Stimulated activated CD4-positive, alpha-beta T cell treated with anti-CD3 and anti-CD28 coated beads, Interleukin-1b, Interleukin-23, amount 100 ng/mL, for 24 hours (primary cell): ENCODE measurements at places on chromosomes 6 and 20.

DNA sequence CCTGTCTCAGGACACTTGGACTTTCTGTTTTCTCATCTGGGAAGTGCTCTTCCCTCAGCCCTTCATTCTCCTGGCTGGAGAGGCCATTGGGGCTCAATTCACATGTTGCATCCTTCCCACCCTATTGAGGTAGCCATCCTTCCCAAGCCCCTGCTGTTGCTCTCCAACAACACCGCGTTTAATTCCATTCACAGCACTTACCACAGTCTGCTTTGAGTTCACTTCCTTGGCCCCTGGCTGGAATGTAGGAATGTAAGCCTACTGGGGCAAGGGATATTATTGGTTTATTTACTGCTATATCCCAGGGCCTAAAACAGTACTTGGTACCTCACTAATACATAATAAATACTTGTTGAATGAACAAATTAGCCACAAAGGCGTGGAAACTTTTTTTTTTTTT lies 6.7 kb upstream of the GFOD1 start:
- no peak for DNase-seq

- no peak for DNase-seq
Measured at GRCh38 chr20:11229772-11230171, 556.0 kb upstream of the JAG1 start.

DNA sequence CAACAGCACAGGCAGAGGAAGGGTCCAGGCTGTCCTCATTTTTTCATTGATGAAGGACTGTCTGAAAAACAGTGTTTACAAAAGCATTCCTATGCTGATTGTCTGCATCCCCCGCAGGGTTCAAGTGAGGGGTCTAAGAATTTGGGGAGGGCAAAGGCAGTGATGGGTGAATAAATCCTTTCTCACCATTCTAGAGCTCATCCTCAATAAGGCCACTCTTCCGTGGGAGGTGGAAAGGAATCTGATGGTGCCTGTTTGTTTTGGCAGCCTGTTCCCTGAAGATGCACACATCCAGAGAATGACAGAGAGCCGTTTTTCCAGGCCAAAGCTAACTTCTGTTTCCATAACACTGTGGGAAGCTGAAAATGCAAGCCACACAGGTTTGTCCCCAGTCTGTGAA lies 164.5 kb downstream of the MOXD1 start:
- DNase-seq: no peak

DNA sequence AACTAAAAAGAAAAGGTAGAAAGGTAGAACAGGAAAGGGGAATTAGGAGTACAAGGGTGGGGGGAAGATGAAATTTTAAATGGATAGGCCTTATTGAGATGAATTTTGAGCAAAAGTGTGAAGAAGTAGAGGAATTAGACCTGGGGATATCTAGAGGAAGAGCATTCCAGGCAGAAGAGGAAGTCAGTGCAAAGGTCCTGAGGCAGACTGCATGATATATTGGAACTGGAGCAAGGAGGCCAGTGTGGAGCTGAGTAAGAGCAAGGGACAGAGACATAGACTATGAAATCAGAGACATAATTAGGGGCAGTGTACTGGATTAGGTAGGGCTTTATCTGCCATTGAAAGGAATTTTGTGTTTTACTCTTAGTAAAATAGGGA lies 40.4 kb downstream of the MAPK14 start:
- no peak for DNase-seq

DNA sequence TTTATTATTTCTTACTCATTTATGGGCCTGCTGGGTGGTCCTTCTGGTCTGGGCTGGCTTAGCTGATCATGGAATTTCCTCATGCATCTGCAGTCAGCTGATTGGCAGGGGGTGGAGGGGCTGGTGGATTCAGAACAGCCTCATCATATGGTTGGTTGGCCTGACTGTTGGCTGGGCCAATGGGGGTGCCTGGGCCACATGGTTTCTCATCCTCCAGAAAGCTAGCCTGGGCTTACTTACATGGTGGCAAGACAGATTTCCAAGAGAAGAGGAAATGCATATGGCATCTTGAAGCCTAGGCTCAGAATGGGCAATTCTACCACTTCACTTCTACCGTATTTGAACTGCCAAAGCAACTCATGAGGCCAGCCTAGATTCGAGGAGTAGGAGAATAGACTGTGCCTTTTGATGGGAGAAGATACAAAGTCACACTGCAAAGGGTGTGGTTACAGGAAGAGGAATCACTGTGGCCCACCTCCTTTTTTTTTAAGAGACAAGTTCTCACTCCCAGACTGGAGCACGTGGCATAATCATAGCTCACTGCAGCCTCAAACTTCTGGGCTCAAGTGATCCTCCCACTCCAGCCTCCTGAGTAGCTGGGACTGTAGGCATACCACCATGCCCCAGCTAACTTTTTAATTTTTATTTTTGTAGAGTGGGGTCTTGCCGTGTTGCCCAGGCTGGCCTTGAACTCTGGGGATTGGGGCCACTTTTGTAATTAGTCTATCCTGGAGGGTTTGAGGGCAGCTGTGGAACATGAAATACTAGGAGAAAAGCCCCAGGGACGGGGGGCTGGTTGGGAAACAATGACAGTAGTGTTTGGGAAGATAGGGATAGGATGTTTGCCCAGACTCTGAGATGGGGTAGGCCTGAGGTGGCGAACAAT lies 47.6 kb upstream of the RNF24 start:
- no peak for DNase-seq

DNA sequence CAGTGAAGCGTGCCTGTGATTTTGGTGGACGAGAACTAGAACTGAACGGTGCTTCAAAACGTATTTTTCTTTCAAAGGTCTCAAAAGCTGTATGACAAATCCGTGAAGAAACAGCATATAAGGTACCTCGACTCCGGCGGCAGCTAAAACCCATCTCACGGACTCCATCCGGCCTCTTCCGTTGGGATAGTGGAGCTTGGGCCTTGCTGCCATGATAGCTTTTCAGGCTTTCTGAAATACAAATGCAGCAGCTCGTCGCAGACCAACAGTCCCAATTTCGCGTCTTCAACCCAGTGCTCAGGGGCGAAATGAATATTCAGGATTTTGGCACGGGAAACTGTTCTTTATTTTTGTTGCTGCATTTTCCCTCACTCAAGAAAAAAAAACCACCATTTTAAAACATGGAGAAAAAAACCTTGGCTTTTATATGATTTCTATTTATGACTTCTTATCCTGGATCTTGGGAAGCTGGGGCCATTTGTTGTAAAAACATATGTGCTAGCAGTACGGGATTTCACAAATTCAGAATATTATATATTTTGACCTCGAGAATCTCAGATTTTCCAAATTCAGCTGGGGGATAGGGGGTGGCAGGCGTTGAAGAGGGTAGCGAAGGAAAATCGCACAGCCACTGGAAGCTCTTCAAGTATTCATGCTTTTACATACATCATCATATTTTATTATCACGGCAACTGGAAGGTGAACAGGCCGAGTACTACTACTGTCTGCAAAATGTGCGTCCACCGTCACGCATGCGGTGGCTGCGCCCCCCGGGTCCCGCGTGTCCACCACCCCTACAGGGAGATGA lies 849 bp downstream of the GSTA4 start:
- DNase-seq: no peak

DNA sequence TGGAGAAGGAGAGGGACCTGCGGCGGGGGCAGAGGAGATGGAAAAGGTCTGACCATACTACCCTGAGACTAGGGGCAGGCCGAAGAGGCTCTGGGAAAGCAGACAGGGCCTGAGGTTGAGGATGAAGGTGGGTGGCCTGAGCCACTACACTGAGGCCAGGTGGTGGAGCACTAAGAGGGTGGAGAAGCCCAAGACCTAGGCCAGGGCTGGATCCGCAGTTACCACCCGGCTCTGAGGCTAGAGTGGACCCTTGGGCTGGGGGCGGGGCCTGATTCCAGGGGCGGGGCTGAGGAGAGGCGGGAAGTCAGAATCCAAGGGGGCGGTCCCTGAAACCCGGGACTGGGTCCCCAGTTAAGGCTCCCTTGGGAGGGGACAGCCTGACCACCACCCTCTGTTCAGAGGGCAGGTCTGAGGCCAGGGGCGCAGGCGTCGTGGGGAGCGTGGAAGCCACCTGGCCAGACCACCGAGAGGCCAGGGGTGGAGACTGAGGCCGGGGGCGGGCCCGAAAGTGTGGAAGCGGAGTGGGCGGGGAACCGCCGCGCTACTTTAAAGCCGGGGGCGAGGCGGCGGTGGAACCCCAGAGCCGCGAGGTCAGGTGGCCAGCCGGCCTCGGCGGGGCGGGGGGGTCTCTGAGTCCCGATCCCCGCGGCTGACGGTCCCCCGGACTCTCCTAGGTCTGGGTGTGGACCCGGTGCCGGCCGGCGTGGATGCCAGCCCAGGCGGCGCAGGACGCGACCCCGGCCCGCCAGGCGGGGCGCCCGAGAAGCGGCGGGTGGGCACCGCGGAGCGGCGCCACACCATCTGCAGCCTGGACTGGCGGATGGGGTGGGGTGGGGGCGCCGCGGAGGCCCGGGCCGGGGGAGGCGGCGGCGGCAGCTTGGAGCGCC lies 8.3 kb downstream of the CCM2L start:
- DNase-seq: peak; percentile 30

DNA sequence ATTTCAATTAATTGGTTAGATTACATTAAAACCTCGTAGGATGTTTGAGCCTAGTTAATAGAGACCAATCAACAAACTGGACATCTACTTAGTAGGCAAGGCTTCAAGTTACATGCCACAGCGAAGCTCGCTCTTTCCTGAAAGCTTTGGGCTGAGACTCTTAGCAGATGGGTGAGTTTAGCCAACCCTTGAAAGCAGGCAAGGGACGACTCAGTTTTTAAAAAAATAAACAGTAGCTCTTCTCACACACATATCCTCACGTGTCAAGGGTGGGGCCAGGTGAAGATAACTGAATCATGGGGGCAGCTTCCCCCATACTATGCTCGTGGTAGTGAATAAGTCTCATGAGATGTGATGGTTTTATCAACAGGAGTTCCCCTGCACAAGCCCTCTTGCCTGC lies 775 bp downstream of the MTFR2 start:
- DNase-seq: no peak

- no peak for DNase-seq
Measured at GRCh38 chr6:35926509-35927215, 5.8 kb upstream of the SRPK1 start.

GRCh38 chr6:109687271-109687761 lies 3.7 kb downstream of the AK9 start:
- DNase-seq: no peak

- no peak for DNase-seq
Measured at GRCh38 chr6:54646069-54646950, 200.3 kb upstream of the FAM83B start.

DNA sequence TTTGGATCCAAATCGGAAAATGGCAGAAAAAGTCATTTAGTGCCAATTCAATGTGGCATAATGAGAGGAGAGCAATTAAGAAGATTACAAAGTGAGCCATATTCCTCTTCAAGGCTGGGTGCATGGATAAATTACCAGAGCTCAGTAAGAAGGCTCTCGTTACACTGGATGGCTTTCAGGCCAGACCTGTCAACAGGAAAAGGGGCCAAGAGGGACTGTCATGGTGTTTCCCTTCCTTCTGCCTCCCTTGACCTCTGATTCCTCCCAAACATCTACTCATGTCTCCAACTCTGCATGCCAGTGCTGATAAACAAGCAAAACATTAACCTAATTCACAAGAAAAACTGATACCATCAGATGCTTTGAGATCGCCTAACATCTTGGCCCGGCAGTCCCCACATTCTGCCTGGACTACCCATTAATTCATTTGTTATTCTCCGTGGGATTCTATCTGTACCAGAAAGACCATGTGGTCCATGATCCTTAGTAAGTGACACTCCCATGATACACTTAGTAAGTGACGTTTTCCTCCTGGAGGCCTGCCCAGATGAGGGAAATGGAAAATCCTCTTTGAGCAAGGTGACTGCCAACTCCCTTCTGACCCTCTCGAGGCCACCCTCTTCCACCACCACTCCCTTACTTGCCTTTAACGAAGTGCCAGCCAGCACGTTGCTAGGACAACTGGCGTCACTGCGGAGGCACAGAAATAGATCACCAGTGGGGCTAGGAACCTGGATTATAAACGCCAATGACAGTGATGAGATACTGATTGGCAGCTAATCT lies 239.2 kb downstream of the GMPR start:
- DNase-seq: no peak

GRCh38 chr6:44576132-44576631 lies 188.7 kb downstream of the CDC5L start:
- no peak for DNase-seq

GRCh38 chr20:1945660-1946059 lies 48.2 kb downstream of the PDYN start:
- DNase-seq: no peak

DNA sequence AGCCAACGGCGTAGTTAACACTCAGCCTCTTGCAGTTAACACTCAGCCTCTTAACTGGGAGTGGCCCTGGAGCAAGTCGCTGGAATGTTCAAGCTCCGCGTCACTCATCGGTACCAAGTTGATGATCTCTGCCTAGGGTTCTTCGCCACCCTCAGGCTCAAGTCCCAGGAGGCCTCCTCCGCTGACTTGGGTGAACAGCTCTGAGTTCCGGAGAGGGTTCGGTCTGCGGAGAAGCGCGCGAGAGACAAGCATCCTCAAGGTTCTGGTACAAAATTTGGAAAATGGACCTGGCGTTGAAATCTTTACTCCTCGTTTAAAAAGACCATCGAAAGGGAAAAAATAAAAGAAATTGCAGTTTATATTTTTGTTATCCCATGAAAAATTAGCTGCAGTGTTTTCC lies 876 bp upstream of the DSP start:
- DNase-seq: no peak

DNA sequence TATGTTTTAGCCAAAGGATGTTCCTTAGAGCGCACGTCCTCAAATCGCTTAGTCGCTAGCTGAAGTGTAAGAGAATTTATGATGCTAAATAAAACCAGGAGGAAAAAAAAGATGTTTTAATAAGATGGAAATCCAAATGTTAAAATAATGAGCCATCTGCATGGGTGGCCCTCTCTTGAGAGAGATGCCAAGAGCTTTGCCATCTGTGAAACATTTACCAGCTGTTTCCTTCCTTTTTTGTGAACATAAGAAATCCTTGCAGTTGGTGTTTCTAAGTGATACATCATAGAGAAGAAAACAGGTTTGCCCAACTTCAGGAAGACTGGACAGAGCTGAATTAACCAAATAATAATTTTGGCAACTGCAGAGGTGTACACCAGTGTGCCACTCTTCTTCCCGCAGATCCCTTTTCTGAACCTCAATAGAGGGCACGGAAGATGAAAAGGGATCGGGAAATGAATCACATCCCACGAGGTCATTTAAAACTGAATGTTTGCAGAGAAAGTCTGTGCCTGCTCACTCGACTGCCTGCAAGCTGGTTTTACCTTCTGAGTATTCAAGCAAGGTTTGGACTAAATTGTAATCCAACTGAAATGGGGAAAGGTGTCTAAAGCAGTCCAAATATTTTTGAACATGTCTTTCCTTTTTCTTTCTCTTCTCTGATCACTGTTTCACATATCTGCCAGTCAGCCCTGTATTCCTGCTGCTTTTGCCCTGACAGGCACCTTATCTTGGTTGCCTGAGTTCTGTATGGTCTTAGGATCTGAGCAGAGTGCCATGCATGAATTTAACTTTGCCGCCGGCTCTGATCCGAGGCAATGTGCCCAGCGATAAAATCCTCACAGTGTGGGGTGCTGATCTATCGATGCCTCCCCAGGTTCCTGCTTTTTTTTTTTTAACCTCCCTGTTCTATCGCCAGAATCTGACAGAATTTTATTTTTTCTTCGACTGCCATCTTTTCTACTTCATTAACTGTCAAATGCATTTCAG lies 35.5 kb upstream of the TSHZ2 start:
- no peak for DNase-seq
